ENCODE measurements at places on chromosomes 16 and 17.
A peak's percentile ranks its signal among the peaks of the same experiment; 100 is the strongest.

GRCh38 chr17:5582209-5583185, 1.8 kb downstream of the NLRP1 start:
- no peak for DNase-seq

- no peak for DNase-seq
These were observed 71.0 kb upstream of the ATF7IP2 start for GRCh38 chr16:10314811-10315210.

GRCh38 chr16:87150262-87150661, 166.9 kb downstream of the C16orf95 start:
- no peak for DNase-seq

GRCh38 chr17:20059728-20060188, 50.6 kb downstream of the SPECC1 start:
- no peak for DNase-seq

DNA sequence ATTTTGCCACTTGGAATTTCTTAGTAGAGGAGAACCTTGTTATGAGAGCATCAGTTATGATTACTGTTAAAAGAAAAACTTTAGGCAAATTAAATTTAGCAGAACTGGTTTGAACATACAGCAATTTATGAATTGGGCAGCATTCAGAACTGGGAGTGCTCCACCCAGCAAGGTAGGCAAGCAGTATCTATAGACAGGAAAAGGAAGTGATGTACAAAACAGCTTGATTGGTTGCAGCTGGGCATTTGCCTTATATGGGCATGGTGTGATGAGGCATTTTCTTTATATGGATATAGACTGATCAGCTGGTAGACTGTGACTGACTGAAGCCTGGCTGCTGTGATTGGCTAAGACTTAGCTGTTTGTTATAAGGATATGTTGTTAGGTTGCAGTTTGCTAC, 17.6 kb upstream of the CYLD start:
- DNase-seq: no peak

GRCh38 chr16:3020604-3021448, 658 bp downstream of the TNFRSF12A start:
- no peak for DNase-seq

DNA sequence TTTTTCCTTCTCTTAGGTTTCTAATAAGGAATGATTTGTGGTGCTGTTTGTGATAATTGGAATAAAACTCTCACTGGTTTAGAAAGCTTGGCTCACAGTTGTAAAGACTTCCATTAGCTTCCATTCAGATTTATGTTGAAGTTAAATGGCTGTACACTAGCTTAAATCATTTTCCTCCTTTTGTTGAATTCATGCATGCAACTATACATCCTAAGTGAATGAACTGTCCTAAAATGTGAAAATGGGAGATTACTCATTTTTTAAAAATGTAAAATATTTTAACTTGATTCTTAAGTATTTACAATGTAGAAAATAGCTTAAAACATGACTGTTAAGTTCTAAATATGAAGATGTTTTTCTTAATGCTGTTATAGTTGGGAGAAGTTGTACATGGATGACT, 15.2 kb downstream of the PRKCA start:
- no peak for DNase-seq

DNA sequence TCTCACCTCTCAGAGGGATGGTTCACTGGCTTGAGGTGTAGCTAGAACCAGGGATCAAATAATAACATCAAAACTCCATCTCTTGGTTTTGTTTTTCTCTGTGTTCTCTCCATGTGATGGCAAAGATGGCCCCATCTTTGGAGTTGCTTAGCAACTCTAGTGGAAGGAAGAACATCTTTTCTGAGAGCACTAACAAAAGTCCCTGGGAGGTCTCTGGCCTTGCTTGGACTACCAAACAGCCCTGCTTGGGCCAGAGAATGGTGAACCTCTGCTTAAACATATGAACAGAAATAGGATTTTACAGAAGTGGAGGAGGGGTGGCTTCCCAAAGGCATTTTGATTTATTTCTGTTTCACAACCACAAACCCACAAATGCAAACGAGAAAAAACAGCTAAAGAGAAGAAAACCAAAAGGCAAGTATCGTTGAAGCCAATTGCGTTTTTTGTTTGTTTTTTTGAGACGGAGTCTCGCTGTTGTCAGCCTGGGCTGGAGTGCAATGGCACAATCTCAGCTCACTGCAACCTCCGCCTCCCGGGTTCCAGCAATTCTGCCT, 13.2 kb downstream of the GABARAPL2 start:
- no peak for DNase-seq

GRCh38 chr16:23310217-23310616, 8.1 kb downstream of the SCNN1B start:
- DNase-seq: no peak

DNA sequence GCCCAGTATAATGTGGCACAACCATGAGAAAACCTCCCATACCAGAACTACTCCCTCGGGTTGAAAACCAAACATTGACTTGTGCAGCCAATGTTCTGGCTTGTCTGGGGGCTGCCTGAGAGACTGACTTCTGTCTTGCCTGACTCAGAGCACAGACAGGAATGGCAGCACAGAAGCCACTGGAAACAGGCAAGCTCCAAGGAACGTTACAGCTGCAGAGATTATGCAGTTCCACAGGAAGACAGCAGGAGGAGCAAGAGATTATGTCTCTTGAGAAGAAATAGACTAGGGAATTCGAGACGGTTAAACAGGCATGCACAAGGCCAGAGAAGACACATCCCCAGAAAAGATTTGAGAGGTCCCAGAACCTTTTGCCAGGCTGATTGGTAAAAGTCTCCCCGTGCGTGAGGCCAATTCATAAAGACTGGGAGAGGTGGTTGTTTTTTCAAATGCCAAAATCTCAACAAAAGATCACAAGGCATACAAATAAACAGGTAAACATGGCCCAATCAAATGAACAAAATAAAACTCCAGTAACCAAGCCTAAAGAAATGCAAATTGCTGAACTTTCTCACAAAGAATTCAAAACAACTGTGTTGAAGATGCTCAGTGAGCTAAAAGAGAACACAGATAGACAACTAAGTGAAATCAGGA, 90.6 kb upstream of the CDH5 start:
- DNase-seq: peak; percentile 59

- DNase-seq: no peak
These were observed 385.4 kb upstream of the CDH5 start for GRCh38 chr16:65981057-65981456.

DNA sequence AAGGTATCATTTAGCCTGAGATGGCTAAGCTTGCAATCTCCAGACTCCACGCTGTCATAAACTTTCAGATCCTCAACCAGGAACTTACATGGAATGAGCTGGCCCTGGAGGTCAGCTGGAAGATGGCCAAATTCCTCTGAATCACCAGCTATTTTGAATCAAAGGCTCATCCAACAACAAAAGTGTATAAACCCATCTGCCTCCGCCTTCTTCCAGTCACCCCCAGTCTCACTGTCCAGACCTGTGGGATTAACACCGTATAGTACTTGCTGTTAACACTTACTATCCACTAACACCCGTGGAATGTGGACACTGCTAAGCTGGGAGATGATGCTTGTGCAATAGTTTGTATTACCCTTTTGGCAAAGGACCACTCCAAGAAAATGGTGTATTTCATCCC, 1.9 kb upstream of the LCMT1 start:
- no peak for DNase-seq

DNA sequence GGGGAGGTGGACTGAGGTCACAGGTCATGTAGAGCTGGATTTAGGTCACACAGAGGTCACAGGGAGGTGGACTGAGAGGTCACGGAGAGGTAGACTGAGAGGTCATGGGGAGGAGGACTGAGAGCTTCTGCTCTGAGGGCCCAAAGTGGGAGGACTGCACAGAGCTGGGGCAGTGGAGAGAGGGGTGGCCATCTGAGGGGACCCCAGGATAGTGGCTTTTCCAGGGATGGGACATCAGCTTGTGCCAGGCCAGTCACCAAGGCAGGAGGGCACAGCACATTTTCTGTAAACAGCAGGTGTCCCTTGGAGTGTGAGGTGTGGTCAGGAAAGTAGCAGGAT, 26.1 kb upstream of the JPT2 start:
- no peak for DNase-seq

DNA sequence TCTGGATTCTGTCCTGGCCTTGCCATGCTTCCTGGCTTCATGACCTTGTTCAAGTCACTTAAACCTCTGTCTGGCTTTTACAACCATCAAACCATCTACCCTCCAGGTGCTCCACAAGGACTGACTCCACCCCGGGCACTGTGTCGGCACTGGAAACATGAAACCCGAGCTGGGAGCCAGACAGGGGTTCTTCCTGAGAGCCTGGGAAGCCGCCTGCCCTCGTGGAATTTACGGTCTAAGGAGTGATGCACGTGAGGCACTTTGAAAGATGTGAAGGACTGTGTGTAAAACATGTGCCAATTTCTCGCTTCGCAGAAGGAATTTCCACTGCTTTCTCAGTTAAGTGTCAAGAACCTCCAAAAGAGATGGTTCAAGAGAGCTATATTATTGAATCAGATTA, 11.6 kb downstream of the CDK5R1 start:
- DNase-seq: no peak

- no peak for DNase-seq
These were observed 18.6 kb upstream of the CLTC start for GRCh38 chr17:59601130-59601529.

DNA sequence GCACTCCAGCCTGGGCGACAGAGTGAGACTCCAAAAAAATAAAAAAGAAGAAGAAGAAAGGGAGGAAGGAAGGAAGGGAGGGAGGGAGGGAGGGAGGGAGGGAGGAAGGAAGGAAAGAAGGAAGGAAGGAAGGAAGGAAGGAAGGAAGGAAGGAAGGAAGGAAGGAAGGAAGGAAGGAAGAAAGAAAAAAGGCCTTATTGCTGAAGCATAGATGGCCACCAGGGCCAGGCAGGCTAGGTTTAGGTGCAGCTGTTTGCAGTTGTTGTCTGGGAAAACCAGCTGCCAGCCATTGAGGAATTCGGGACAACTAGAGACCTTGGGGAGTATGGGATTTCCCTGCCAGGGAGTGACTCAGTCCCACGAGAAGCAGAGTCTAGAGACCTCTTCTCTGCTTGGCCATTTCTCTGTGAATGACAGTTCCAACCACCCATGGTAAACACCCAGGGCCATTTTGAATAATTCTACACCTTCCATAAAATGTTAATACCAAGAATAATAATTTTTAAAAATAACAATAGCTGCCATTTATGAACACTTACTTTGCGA, 31.0 kb downstream of the SCNN1B start:
- no peak for DNase-seq

GRCh38 chr17:77453613-77454241, 313.0 kb downstream of the SEC14L1 start:
- DNase-seq: no peak

DNA sequence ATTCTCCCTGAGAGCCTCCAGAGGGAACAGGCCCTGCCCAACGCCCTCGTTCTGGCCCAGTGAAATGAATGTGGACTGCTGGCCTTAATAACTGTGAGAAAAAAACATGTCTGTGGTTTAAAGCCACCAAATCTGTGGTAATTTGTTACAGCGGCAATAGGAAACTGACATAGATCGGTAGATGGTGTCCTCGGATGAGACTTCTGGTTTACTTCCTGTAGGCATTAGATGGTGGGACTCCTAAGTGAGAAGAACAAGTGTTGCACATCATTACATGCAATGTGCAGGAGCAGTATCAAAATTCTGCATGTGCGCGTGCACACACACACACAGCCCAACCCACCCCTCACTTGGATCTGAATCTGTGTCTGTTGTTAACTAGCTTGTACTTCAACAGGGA, 42.0 kb downstream of the CDK5R1 start:
- DNase-seq: no peak

- no peak for DNase-seq
These were observed 3.7 kb downstream of the KLHDC4 start for GRCh38 chr16:87762071-87762571.
